ENCODE measurements at places on chromosomes 13 and 19. TPM values are rescaled to one million over a fixed set of nuclear protein-coding genes. Genes with fewer than 3 reads are reported as not detected.
A peak's percentile ranks its signal among the peaks of the same experiment; 100 is the strongest.

DNA sequence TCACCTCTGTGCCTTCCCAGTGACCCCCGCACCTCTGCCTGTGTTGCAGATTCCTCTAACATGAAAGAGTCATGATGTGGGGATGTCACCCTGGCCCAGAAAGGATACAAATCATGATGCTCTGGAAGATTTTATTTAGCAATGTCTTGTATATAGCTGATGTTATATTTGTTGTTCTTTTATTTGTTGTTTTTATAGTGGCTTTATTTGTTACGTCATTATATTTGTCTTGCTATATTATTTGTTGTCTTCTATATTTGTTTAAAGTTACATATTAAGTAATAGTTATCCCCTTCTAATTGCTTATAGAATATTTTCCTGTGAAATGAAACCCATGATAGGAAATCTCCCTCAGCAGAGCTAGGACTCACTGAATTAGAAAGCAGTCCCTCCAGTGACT, 1149.2 kb downstream of the UQCRFS1 start:
- no peak for DNase-seq

DNA sequence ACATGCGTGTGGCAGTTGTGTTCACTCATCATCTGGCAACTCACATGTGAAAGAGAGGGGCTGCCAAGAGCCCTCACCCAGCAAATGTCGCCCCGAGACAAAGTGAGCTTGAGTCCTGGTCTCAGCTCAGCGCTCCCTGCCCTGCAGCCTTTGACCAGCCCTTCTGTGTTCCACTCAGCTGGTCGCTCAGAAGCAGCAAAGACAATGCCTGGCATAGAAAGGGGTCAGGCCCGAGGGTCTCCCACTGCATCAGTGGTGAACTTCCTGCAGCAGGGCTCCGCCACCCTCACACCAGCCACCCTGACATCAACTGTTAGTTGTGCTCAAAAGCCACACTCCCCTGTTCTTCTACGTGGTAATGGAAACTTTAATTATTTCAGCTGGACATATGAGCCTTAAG, 68.0 kb downstream of the SLC7A1 start:
- peak; percentile 24 for DNase-seq

Gene ZNF582
- 5.0 TPM for total RNA-seq

GRCh38 chr19:18871543-18871942, 24.4 kb downstream of the CERS1 start:
- DNase-seq: no peak

Gene NLRP9
- 0.09 TPM for total RNA-seq

DNA sequence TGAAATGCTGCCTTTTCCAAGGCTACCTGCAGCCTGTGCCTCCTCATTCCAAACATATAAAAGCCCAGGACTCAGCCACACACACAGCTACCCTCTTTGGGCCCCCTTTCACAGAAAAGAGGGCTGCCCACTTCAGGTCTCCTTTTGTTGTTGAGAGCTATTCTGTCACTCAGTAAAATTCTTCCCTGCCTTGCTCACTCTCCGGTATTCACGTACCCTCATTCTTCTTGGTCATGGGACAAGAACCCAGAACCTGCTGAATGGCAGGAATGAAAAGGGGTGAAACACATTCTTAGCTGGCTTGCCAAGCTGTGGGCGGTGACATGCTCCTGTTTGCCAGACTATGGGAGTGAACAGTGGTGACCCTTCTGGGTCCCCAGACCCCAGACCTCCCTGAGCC, 338.0 kb upstream of the ATXN8OS start:
- no peak for DNase-seq

DNA sequence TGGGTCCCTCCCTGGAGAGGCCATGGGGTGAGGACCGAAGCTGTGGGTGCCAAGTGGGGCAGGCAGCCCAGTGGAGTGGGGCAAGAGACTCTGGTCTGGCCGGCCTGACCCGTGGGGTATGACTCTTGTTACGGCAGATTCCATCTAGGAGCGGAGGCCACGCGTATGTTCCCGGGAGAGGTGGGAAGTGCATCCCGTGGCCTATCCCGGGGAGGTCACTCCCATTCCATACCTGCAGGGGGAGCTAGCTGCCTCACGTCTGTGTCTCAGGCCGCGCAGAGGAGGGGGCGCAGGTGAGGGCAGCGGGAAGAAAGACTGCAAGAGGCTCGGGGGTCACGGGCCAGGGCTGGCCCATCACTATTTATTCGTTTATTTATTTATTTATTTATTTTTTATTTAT, 4.9 kb downstream of the CSNK1G2 start:
- DNase-seq: peak; percentile 76

Gene ATP4A
- not detected for total RNA-seq

Gene SYNE4
- total RNA-seq: 7.0 TPM

- no peak for DNase-seq
Measured at GRCh38 chr19:18669524-18669817, 14.0 kb upstream of the CRTC1 start.

GRCh38 chr13:53090461-53090860, 61.8 kb downstream of the OLFM4 start:
- no peak for DNase-seq

DNA sequence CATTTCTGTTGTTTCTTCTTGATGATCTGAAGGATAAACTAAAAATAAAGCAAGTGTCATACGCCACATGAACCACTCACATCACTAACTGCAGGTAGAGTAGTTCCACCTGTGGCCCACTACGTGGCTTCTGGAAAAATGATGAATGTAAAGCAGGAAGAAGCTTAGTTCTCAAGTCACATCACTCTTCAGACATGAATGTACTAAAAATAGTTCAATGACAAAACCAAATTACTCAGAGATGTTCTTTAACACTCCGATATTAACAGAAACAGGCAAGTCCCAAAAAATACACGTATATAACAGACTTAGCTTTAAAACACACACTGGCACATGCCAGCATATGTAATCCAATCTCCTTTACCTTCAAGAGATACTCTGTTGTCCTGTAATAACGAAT, 21.6 kb downstream of the RAB20 start:
- DNase-seq: no peak

DNA sequence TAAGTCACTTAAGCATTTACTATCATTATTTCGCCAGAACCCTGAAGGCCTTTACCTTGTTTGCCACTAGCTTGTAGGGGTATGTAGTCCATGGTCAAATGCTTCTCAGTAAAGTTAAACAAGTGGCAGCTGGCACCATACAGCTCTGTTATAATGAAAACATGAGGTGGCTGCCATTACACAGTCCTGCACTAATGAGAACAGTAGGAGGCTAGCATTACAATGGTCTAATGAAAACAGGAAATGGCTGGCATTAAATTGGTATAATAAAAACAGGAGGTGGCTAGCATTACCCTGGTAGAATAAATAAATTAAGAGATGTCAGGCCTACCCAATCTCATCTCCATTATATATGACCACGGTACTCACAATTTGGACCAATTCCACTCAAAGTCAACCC, 107.5 kb downstream of the PCDH17 start:
- DNase-seq: no peak

DNA sequence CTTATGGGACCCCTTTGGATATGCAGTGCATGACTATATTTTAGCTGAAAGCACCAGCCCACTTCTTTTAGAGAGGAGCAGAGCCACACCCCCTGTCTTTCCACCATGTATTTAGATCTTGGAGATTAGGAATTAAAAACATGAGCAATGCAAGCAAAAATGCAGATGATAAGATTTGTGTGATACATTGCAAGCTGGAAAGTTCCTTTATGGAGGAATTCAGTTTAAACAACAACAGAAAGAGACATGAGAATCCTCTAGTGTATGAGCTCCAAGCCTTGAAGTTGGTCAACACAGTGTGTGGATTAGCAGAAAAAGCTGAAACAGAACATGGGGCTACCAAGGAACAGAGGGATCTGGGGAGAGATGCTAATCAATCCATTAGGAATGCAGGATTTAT, 529.8 kb upstream of the NBEA start:
- no peak for DNase-seq

DNA sequence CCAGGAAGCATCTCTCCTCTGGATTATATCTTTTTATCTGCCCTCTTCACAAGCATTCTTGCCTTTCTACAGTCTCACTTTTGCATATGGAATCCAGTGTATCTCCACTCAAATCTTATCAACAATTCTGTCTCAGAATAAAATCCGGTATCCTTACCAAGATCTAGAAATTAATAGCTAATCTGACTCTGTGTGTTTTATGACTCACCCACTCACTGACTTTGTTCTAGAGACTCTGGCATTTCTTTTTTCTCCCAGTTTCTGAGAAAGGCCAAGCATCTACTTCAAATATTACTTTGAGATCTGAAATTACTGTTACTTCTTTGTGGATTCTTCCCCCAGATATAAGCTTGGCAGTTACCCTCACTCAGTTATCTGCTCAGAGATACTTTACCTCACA, 913.5 kb upstream of the ATXN8OS start:
- DNase-seq: no peak

GRCh38 chr13:78499802-78500201, 103.5 kb downstream of the POU4F1 start:
- no peak for DNase-seq

DNA sequence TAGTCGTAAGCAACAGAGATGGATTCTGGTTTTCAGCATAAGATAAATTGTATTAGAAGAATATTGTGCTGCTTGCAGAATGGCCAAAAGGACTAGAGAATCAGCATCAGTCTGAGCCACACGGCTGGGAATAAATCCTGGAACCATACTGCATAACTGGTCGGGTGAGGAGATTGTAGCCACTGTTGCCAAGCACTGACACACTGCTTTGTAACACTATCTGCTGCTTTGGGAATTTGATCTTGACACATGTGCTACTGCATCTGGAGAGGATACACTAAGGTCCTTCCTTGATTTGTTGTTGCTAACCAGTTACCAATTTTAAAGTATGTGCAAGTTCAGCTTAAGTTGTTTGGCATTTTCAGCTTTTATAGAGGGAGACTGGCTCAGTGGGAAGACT, 1.9 kb downstream of the HNRNPA1L2 start:
- DNase-seq: no peak

DNA sequence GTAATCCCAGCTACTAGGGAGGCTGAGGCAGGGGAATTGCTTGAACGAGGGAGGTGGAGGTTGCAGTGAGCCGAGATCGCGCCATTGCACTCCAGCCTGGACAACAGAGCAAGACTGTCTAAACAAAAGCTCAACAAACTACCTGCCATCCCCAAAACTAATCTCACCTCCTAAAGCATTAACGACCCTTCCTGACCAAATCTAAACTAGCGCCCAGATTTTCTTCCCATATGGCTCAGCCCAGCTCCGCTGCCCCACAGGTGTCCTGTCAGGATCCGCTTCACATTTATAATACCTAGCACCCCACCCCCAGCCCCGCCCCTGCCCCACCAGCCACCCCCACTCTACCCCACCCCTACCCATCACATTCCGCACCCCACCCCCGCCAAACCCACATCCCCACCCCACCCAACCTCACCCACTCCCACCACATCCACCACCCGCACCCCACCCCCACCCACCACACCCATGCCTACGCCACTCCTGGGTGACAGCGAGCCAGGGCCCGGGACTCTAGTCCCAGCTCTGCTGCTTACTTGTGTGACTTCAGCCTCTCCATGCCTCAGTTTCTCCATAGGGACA, 599 bp downstream of the C19orf12 start:
- no peak for DNase-seq

Gene GCDH
- 21.9 TPM for total RNA-seq

GRCh38 chr13:41637586-41637985, 180.2 kb downstream of the RGCC start:
- no peak for DNase-seq

Gene PABPC3
- total RNA-seq: 0.22 TPM

Gene PCDH9
- total RNA-seq: 9.5 TPM

Gene RNF225
- 0.25 TPM for total RNA-seq

DNA sequence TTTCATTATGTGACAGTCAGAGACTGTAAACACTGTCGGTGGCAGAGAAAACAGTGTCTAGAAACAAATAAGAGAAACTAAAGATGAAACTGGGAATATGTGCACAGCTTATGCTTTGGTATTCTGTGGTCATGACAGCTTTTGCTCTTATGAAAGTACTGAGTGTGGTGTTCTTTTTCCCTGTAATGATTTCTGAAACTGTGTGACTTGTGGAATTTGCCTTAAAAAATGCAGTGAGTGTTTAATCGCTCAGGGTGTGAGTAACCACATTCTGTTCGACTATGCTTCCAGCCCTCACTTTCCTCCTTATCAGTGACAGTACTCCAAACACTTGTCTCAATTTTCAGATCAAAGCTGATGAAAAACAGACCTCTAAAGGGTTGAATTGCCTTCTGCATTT, 66.9 kb upstream of the DIAPH3 start:
- DNase-seq: peak; percentile 5

DNA sequence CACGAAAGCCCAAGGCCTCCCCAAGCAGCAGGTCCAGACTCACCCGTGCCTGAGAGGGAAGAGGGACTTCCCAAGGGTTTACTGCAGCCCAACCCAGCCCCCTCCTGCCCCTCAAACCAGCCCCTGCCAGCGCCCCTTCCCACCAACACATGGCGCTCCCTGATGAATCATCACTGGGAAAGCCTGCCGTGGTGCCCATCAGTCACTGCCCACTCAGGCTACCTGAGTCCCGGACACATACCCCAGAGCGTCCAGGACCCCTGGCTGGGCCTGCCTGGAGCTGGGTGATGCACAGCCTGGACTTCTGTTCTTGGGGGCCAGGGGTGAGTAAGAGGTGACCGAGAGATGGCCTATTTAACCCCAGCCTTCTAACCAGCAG, 60.6 kb downstream of the MLLT1 start:
- no peak for DNase-seq

- DNase-seq: no peak
Measured at GRCh38 chr13:104021806-104022397, 955.7 kb upstream of the SLC10A2 start.

Gene FBXO27
- 8.3 TPM for total RNA-seq

Data from kidney (tissue), 22 donors.